ENCODE measurements at places on chromosomes 1 and 21. TPM values are rescaled to one million over a fixed set of nuclear protein-coding genes. Genes with fewer than 3 reads are reported as not detected.

The FAM72B gene
- total RNA-seq = 1.9 TPM

The GPR153 gene
- 34.6 TPM for total RNA-seq

The LGR6 gene
- total RNA-seq = not detected

The MEX3A gene
- 1.3 TPM for total RNA-seq

The AMY2A gene
- 1.3 TPM for total RNA-seq

The CA6 gene
- total RNA-seq = not detected

The SLFNL1 gene
- total RNA-seq = 0.66 TPM

The ANGPTL7 gene
- 20.0 TPM for total RNA-seq

The FMO5 gene
- total RNA-seq = 32.6 TPM

DNA sequence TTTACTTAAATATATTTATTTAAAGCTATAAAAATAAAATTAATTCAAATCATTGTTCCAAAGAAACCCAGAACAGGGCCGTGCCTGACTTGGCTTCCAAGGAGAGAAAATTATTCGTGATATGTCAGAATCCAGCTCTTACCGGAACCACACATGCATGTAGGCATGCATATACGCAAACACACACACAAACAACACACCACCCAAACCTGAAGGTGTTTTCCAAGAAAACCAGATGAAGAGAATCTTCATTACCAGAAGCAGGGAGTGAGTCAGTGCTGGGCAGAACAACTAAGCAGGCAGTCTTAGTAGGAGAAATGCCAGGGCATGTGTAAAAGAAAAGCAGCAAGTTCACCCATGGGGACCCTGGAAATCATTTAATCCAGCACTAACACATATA is 432.0 kb upstream of the BEND5 start:
- H3K27me3 ChIP-seq = no peaks in the 10 kb centered on the region
- no peak overlapping the region for H3K27ac ChIP-seq
- no peak overlapping the region for H3K4me3 ChIP-seq
- no peaks in the 10 kb centered on the region for H3K36me3 ChIP-seq
- no peaks in the 10 kb centered on the region for H3K4me1 ChIP-seq

GRCh38 chr1:27548858-27549719 is 54.9 kb downstream of the AHDC1 start:
- H3K4me3 ChIP-seq = no peak overlapping the region
- H3K27ac ChIP-seq = peak overlapping the region; percentile 69
- peaks cover 8% of the 10 kb centered on the region for H3K4me1 ChIP-seq

- H3K27me3 ChIP-seq = no peaks in the 10 kb centered on the region
- no peak overlapping the region for H3K4me3 ChIP-seq
- H3K4me1 ChIP-seq = no peaks in the 10 kb centered on the region
Measured at GRCh38 chr1:115933625-115934024, 42.7 kb upstream of the SLC22A15 start.

- DNase-seq = no peak
- H3K27ac ChIP-seq = no peak overlapping the region
Measured at GRCh38 chr1:105556266-105556665, 1500.2 kb upstream of the PRMT6 start.

DNA sequence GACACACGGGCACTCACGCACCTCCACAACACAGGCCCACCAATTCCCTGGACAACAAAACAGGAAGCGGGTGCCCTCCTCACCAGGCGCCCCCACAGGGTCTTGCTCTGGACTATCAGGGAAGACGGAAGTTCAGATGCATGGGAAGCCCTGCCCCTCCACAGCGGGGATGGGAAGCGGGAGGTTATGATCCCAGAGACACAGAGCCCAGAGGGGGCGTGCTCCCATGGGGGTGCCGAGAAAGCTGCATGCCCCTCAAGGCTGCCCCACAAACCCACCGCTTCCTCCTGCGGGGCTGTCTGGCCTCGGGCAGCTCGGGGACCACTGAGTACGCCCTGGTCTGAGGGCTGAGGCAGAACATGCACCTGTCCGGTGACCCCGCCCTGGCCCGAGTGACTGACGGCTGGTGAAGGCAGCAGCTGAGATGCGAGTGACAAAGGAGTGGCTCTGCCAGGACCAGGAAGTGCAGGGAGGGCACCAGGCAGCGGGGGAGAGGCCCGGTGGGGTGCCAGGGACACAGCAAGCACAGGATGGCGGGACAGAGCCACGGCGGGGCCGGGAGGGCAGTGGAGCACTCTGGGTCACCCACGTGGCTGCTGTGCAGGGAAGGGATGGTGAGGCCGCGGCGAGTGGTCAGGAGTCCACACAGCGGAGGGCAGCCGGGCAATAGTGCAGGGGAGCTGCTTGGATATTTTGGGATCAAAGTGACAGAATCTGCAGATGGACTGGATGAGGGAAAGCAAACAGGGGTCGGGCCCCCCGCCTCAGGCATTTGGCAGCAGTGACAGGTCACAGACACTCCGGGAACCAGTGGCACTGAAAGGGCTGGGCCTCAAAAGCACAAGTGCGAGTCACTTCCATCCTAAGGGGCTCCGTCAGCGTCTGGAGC is 18.6 kb downstream of the NADK start:
- DNase-seq = no peak
- no peak overlapping the region for H3K4me3 ChIP-seq
- no peaks in the 10 kb centered on the region for H3K27me3 ChIP-seq
- peak overlapping the region; percentile 81 for H3K27ac ChIP-seq
- H3K4me1 ChIP-seq = no peaks in the 10 kb centered on the region

GRCh38 chr1:25090707-25091422 is 141.4 kb downstream of the SYF2 start:
- no peak overlapping the region for H3K4me3 ChIP-seq
- DNase-seq = no peak
- no peaks in the 10 kb centered on the region for H3K27me3 ChIP-seq
- no peaks in the 10 kb centered on the region for H3K4me1 ChIP-seq
- H3K27ac ChIP-seq = no peak overlapping the region

DNA sequence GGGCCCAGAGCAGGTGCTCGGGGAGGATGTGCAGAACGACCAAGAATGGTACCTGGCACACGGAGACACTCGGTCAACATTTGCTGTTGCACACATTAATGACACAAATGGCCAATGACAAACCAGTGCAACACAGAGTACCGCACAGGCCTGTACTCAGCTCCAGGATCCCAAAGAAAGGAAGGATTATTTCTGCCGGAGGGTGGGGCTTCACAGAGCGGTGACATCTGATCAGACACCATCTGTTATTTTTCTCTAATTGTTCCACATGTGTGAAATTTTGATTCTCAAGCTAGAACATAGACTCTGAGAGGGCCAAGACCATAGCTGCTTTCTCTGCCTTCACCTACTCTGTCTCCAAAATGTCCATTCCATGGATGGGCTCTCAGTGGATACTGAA is 100.4 kb downstream of the MRPL37 start:
- H3K4me3 ChIP-seq = no peak overlapping the region
- no peaks in the 10 kb centered on the region for H3K36me3 ChIP-seq
- peaks cover 18% of the 10 kb centered on the region for H3K4me1 ChIP-seq
- H3K27me3 ChIP-seq = no peaks in the 10 kb centered on the region
- no peak for DNase-seq

GRCh38 chr1:12100071-12100470 is 37.0 kb downstream of the TNFRSF8 start:
- DNase-seq = no peak
- H3K27me3 ChIP-seq = no peaks in the 10 kb centered on the region
- H3K4me1 ChIP-seq = no peaks in the 10 kb centered on the region
- no peaks in the 10 kb centered on the region for H3K36me3 ChIP-seq

- DNase-seq = peak; percentile 67
- H3K36me3 ChIP-seq = no peaks in the 10 kb centered on the region
- peak overlapping the region; percentile 60 for H3K27ac ChIP-seq
- no peaks in the 10 kb centered on the region for H3K27me3 ChIP-seq
- no peak overlapping the region for H3K4me3 ChIP-seq
- H3K4me1 ChIP-seq = no peaks in the 10 kb centered on the region
Measured at GRCh38 chr1:221708987-221709386, 32.9 kb downstream of the DUSP10 start.

- no peaks in the 10 kb centered on the region for H3K27me3 ChIP-seq
Measured at GRCh38 chr1:233614173-233614742, 352 bp downstream of the KCNK1 start.

GRCh38 chr21:31426235-31426797 is 82.3 kb upstream of the TIAM1 start:
- no peak overlapping the region for H3K4me3 ChIP-seq
- no peaks in the 10 kb centered on the region for H3K4me1 ChIP-seq
- no peak for DNase-seq

DNA sequence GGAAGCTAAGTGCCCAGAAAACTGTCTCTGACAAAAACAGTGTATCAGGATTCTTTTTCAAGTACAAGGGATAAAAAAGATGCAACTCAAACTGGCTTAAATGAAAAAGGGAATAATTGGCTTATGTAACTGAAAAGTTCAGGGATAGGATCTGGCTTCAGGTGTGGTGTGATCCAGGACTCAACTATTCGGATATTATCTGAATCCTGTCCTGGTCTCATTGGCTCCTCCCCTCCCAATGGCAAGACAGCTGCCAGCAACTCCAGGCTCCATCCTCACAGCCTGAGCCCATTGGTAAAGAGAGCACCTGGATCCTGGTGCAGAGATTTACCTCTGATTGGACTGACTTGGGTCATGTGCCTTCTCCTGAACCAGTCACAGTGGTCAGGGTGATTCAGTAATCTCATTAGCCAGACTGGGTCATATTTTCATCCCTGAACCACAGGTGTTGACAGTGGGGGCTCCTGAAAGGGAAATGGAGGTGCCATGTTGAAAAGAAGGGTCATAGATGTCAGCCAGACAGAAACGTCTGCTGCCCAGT is 205.4 kb upstream of the TMEM51 start:
- no peak overlapping the region for H3K4me3 ChIP-seq
- peaks cover 14% of the 10 kb centered on the region for H3K4me1 ChIP-seq
- H3K27ac ChIP-seq = peak overlapping the region; percentile 97
- no peaks in the 10 kb centered on the region for H3K36me3 ChIP-seq

DNA sequence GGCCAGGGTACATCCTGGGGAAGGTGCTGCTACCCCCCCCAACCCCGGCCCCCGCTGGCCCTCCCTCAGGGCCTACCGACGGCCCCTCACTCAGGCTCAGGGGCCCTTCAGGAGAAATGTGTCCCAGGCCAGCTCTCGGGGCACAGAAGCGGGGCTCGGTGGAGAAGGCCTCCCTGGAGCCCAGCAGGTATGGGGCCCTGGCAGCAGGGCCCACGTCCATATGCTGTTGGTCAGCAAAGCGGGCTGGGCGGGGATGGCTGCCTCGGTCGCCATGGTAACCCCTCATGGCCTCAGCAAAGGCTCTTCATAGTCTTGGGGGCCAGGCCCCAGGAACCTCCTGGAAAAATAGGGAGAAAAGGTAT is 24.4 kb downstream of the DLGAP3 start:
- H3K36me3 ChIP-seq = no peaks in the 10 kb centered on the region
- no peak overlapping the region for H3K27ac ChIP-seq
- no peaks in the 10 kb centered on the region for H3K4me1 ChIP-seq
- H3K4me3 ChIP-seq = no peak overlapping the region
- no peak for DNase-seq
- H3K27me3 ChIP-seq = peaks cover 7% of the 10 kb centered on the region

DNA sequence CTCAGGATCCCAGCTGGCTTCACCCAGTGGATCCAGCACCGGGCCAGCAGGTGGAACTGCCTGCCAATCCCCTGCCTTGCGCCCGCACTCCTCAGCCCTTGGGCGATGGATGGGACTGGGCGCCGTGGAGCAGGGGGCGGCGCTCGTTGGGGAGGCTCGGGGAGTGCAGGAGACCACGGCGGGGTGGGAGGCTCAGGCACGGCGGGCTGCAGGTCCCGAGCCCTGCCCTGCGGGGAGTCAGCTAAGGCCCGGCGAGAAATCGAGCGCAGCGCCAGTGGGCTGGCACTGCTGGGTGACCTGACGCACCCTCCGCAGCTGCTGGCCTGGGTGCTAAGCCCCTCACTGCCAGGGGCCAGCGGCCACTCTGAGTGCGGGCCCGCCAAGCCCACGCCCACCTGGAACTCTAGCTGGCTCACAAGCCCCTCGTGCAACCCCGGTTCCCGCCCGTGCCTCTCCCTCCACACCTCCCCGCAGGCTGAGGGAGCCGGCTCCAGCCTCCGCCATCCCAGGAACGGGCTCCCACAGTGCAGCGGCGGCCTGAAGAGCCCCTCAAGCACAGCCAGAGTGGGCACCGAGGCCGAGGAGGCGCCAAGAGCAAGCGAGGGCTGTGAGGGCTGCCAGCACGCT is 31.1 kb downstream of the NRDC start:
- H3K27me3 ChIP-seq = no peaks in the 10 kb centered on the region
- no peak overlapping the region for H3K27ac ChIP-seq
- no peak overlapping the region for H3K4me3 ChIP-seq

DNA sequence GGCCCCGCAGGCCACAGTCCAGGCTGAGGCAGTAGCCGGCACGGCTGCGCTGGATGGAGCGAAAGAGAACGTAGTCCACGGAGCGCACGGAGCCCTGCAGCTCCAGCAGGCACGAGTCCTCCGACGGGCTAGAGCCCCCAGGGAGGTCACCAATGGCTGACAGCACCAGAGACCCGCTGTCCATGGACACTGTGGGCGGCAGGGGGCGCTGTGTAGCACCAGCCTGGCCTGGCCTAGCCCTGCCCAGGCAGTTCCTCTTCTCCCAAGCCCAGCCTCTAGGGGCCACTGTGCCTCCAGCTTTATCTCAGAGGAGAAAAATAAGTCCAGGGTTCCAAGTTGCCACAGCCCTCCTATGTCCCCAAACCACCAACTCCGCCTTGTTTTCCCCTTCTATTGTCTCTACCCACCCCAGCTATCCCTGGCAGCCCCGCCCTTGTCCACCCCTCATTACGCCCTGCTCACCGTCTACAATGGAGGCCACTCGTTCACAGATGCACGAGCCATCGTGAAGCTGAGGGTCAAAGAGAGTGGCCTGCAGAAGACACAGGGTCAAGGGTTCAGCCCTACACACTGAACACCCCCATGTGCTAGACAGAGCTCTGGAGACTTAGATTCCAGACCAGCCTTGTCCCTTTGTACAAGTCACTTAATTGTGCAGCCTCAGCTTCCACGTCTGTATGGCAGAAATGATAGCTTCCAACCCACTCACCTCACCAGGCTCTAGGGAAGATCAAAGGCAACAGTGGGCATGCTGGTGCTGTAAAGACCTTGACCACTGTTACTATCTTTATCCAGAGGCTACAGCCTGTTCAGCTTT is 4.4 kb downstream of the ENTREP3 start:
- no peaks in the 10 kb centered on the region for H3K27me3 ChIP-seq
- DNase-seq = peak; percentile 86
- peak overlapping the region; percentile 52 for H3K4me3 ChIP-seq
- H3K4me1 ChIP-seq = peaks cover 7% of the 10 kb centered on the region

DNA sequence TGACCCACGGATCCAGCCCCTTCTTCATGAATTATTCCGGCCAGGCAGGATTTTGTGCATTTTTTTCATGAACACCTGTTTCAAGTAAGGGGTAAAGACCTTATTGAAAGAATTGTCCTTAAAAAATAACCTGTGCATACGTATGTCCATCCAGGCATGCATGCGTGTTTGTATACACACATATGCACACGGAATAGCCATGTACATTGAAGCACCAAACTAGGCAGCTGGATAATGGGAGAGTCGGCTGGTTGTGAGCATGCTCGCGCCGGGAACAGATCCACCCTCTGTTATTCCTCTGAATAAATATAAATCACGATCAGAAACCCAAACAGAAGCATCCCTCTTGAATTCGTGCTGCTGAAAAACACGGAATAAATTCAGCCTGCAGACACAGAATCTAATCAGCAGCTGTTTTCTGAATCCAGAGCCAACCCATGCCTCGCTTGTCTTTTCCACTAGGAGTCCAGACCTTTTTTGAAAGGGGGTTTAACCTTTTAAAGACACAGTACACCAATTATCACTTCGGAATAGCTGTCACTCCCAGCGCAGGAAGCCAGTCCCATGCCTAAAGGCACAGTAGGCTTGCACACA is at the start of gene HIVEP3:
Gene HIVEP3, minus strand, starts transcription at position 473 of the 594 bp plus-strand sequence.
- no peak for DNase-seq
- H3K36me3 ChIP-seq = no peaks in the 10 kb centered on the region
- no peaks in the 10 kb centered on the region for H3K27me3 ChIP-seq
